Mammary epithelial cell (primary cell): ENCODE measurements at places on chromosomes 3 and 15. TPM values are rescaled to one million over a fixed set of nuclear protein-coding genes. Genes with fewer than 3 reads are reported as not detected.
A peak's percentile ranks its signal among the peaks of the same experiment; 100 is the strongest.

DNA sequence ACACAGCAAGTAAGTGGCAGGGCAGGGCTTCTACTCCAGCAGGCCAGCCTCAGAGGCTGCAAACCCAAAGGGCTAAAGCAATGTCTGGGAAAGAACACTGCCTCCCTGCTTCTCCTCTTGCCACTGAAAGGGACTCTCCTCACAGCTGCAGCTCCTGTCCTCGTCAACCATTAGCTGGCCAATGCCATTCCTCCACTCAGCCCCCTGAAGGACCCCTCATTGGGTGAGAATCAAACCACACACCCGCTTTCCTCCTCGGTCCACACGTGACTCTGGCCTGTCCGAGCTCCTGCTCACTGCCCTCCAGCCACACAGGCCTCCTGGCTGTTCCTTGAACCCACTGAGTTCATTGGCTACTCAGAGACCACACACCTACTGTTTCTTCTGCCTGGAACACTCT lies 253.7 kb upstream of the TLE3 start:
- no peak for DNase-seq

DNA sequence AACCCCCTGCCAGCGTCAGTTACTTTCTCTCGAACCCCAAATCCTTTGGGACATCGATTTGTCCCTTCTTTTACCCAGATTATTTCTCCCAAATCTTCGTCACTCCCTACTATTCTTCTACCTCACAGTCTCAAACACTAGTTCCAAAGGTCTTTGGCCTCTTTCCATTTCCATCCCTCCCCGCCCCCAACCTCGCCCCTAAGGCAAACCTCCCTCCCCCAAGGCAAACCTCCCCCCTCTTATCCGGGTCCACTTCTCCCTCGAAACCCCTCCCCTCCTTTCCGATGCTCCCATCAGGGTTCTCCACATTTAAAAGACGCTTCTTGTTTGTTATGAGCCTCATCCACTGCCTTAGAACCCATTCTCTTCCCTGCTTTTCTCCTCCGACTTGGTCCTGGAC lies 583 bp downstream of the EAF1 start:
- DNase-seq, result no peak

DNA sequence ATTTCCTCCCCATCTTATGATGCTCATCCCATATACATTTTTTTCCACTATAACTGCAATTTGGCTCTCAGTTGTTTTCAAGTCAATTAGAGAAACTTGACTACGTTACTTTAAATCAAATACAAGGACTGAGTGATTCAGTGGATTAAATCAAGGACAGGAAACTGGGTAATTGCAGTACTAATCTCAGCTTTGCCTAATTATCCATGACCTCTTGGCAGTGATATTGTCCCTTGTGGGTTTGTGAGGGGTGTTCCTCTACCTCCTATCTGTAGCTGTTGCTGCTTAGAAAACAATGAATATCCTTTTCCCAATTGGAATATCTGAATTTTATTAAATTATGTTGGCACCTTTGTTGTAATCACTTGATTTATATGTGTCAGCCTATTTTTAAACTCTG lies 79.4 kb downstream of the ZPLD1 start:
- no peak for DNase-seq

DNA sequence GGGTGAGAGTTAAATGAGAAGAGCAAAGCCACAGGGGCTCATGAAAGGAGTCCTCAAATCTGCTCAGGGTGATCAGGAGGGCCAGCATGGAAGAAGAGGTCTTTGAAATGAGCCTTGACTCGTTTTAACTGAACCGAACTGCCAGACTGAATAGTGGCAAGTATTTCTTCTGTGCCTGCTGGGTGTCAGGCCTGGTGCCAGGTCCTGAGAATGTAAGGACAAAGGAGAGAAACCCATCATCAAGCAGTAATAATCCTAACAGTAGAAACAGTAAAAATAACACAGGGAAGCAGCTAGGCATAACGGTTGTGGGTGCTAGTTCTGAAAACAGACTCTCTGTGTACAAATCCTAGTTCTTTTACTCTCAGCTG lies 40.4 kb upstream of the SMAD3 start:
- DNase-seq, result no peak

- DNase-seq, result no peak
Observed at GRCh38 chr3:153111016-153111415, 51.0 kb upstream of the RAP2B start.

- DNase-seq, result no peak
Observed at GRCh38 chr15:87142096-87142495, 1062.4 kb downstream of the AGBL1 start.

GRCh38 chr15:65305150-65305758 lies 777 bp downstream of the RNU5B-1 start:
- peak; percentile 100 for DNase-seq

DNA sequence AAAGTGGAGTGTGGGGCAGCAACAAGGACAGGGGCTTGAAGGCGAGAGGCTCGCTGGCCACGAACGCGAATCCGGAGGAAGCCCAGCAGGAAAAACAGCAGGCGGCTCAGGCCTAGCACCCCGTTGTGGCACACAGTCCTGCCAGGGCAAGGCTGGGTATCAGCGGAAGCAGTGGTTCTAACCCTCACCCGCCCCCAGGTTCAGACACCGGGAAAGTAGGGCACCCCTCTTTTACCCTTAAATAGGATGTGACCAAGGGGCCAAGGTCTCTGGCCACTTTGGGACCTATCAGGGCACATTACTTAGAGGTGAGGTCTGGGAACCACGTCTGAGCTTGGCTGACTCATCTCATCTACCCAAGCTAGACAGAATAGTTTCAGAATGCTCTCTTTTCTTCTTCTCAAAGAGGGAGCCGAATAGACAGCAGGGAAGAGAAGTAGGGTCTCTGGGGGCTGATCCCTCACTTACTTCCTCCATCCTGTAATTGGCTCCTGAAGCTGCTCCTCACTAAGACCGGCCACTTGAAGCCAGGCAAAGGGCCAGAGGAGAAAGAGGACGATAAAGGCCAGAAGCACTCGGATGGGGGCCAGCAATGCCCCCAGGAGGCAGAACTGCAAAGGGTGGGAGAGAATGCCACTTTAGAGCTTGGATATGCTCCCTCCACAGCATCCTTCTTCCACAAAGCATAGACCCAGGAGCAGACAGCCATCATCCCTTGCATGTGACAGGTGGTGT lies 1.7 kb downstream of the LPCAT4 start:
- DNase-seq, result no peak

- peak; percentile 11 for DNase-seq
Observed at GRCh38 chr3:49471856-49472495, 1.9 kb downstream of the DAG1 start.

- no peak for DNase-seq
Observed at GRCh38 chr15:28919201-28919635, 33.4 kb downstream of the APBA2 start.

DNA sequence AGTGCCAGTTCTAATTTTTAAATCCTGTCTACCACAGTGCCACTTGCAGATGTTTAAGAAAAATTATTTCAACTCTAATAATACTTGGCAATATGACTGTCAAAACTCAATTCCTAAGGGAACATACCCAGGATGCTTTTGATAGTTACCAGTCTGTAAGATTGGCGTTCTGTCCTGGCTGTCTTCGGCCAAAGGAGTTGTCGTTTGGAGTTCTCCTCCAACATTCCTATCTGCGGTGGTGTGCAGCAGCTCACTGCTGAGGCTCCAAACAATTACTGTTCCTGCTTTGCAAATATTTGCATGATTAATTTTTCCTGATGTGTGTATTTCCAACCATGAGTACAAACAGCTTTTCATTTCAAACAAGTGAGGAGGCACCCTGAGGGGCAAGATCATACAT lies 330.8 kb upstream of the DPH6 start:
- no peak for DNase-seq

GRCh38 chr15:68561171-68561900 lies 17.5 kb upstream of the CORO2B start:
- no peak for DNase-seq

DNA sequence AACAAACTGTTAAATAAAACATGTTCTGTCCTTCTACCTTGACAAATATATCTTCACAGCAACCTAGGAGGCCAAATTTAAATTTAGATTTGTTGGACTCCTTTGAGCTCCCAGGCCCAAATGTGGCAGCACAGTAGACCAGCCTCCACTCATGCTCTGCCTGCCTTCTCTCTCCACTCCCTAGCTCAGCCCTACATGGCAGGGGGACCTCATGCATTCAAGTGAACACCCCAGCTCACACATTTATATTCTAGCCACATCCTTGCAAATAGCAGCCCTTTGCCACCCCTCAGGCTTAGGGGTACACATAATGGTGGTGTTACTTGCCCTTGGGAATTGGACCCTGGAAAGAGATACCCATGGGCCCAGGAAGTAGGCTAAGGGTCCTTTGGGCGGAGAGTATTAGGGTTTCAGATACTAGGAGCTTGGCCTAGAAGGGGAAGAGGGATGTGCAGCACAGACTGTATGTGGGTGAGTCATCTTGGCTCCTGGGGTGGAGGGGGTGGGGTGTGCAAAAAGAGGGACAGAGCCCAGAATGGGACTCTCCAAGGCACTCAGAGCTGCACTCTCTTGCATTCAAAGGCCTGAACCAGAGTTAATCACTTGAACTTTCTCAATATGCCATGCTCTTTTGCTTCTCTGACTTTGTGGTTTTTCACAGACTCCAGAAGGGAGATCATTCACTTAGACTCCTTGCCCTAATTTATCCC lies 268.4 kb upstream of the ROPN1 start:
- peak; percentile 72 for DNase-seq

DNA sequence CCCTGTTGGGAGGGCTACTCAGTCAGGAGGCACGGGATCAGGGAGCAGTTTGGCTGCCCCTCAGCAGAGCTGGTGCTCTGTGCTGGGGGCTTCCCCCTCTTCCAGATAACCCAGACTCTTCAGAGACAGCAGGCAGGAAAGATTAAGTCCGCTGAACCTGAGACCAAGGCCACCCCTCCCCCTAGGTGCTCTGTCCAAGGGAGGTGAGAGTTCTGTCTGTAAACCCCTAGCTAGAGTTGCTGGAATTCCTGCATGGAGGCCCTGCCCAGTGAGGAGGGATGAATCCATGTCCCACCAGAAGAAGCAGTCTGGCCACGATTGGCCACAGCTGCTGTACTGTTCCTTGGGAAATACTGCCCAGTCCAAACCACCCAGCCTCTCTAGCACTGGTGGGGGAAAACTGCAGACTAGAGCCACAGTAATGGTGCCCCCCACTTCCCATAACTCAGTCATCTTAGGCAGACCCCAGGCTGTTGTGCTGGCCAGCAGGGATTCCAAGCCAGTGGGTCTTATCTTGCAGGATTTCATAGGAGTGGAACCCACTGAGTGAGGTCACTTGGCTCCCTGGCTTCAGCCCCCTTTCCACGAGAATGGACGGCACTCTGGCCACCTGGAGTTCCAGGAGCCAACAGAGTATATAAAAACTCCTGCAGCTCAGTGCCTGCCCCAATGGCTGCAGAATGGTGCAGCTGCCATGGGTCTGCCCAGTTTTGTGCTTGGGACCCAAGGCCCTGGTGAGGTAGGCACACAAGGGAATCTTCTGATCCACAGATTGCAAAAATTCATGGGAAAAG lies 42.9 kb downstream of the NPAP1 start:
- no peak for DNase-seq

DNA sequence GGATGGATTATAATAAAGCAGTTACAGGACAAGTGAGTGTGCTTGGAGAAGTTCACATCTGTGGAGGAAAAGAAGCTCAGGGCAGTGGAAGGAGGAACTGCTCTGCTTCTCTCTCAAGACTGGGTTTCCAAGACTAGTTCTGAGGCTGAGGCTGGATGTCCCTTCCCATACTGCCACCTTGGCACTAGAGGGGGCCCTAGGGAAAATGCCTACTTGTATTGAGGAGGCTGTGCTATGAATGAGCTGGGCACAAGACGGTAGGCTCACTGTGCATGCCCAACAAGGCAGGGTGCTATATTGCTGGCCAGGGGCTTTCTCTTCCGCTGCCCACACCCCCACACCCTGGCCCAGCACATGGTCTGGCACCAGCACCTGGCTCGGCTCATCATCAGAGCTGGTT lies 65.2 kb downstream of the SLCO2A1 start:
- DNase-seq, result peak; percentile 19

DNA sequence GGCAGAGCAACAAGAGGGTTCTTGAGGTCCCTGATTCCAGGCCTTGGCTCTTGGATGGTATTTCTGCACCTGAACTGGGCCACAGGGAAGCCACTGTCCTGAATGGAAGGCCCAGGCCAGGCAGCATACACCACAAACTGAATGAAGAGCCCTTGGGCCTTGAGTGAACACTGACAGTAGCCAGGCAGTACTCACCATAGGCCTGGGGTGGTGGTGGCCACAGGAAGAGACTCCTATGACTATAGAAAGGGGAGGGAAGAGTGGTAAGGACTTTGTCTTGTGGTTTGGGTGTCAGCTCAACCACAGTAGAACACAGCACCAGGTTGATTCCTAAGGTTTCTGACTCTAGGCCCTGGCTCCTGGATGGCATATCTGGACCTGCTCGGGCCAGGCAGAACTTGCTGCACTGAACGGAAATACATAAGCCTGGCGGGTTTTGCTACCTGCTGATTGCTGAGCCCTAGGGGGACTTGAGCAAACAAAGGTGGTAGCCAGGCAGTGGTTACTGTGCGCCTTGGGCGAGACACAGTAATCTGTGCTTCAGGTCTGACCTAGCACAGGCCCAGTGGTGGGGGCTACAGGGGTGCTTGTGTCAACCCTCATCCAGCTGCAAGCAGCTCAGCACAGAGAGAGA lies 241.4 kb downstream of the ISL2 start:
- peak; percentile 1 for DNase-seq

DNA sequence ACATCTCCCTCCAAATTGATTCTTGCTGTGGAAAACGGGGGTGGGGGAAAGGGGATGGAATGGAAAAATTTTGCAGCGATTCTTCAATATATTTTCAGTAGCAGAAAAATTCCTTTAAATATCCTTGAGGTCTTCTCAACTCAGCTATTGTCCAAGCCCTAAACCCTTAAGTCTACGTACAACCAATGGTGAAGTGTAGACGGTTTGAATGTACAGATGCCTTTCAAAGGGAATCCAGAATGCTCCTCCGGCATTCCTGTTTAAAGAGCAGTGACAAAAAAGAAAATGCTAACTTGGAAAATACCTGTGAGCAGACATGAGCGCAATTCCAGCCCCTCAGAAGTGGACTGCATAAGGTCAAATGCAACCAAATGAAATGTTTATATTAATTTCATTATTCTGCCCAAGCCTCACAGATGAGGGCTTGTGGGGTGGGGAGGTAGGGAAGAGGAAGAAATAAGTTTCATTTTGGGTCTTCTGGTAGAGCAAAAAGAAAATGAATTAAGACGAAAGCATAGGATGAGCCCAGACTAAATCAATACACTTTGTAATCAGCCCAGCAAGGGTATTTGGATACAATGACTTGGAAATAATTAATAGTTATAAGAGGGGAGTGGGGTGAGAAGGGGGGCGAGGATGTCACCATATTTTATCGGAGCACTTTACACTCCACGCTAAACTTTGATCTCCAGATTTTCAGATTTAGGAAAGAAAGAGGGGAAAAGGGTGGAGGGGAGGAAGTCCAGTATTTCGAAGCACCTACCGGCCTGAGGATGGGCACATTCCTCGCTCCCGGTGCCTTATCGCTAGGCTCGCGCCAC lies 2.7 kb downstream of the FOXP1 start:
- DNase-seq, result peak; percentile 51

- no peak for DNase-seq
Observed at GRCh38 chr3:120708408-120708807, 26.4 kb upstream of the HGD start.

- peak; percentile 79 for DNase-seq
Observed at GRCh38 chr15:90414408-90415028, 26.5 kb downstream of the IQGAP1 start.

The SPATA12 gene
- 0.21 TPM in 1 of 2 replicates, not detected in the other for total RNA-seq

The TSPAN3 gene
- total RNA-seq, result 73.7 and 100 TPM in 2 replicates

The STARD5 gene
- total RNA-seq, result 10.2 TPM

The EFHB gene
- not detected for total RNA-seq

The TRPM7 gene
- 35.6 and 39.6 TPM in 2 replicates for total RNA-seq

The RBP2 gene
- not detected in 2 replicates for total RNA-seq

The RASL12 gene
- not detected in 2 replicates for total RNA-seq
